ENCODE measurements at places on chromosomes 5 and 9. TPM values are rescaled to one million over a fixed set of nuclear protein-coding genes. Genes with fewer than 3 reads are reported as not detected.

Gene PTGER4
- 39.9 TPM for total RNA-seq

Gene IFNE
- not detected for total RNA-seq

Gene LCN10
- 1.1 TPM for total RNA-seq

Gene LCN12
- 0.89 TPM for total RNA-seq

Gene GABBR2
- not detected for total RNA-seq

Gene SLC36A2
- not detected for total RNA-seq

Gene PITX1
- 0.15 TPM for total RNA-seq

Gene ANKS6
- total RNA-seq: 23.2 TPM

Gene MCC
- 4.9 TPM for total RNA-seq

Gene TDRD7
- 3.3 TPM for total RNA-seq

Gene ABO
- not detected for total RNA-seq

Gene SLC36A3
- not detected for total RNA-seq

Gene FUT7
- not detected for total RNA-seq

Gene BSPRY
- total RNA-seq: 6.1 TPM

Gene FIBCD1
- total RNA-seq: not detected

Gene RAB3C
- total RNA-seq: not detected

Gene FAM221B
- total RNA-seq: not detected

Gene MARVELD2
- total RNA-seq: 0.27 TPM

Gene WNK2
- total RNA-seq: 0.31 TPM

Gene PCDHGA7
- total RNA-seq: not detected

Gene ORM2
- total RNA-seq: not detected

Gene CDHR2
- 0.50 TPM for total RNA-seq

Gene ENTREP1
- not detected for total RNA-seq

Gene PHYHD1
- total RNA-seq: not detected

Gene GRIA1
- total RNA-seq: not detected

Gene HTR1A
- total RNA-seq: not detected

Gene HNRNPK
- total RNA-seq: 890 TPM

Gene TERT
- total RNA-seq: 4.0 TPM

Gene GABRA1
- total RNA-seq: not detected

Gene FYB1
- total RNA-seq: 45.3 TPM

Gene PDE6A
- not detected for total RNA-seq

Gene PPP3R2
- total RNA-seq: not detected

Gene SLC9A3
- 2.6 TPM for total RNA-seq

Gene C9orf153
- not detected for total RNA-seq

Gene GPR150
- total RNA-seq: 0.44 TPM

Gene CNOT6
- total RNA-seq: 40.0 TPM

Gene SELENOP
- not detected for total RNA-seq

Gene DNAH5
- total RNA-seq: not detected

Gene DHFR
- total RNA-seq: 102 TPM

Gene PCA3
- not detected for total RNA-seq

Gene GLDC
- 3.1 TPM for total RNA-seq

Gene TAF11L13
- total RNA-seq: not detected

Gene CCDC187
- total RNA-seq: not detected

Gene TMEM252
- total RNA-seq: not detected

Gene CNTNAP3B
- total RNA-seq: not detected

Gene C5orf46
- not detected for total RNA-seq

Gene LRRC19
- not detected for total RNA-seq

Gene CDC42SE2
- 105 TPM for total RNA-seq

Gene OMD
- total RNA-seq: not detected

Gene SH3TC2
- total RNA-seq: not detected

Gene KCNMB1
- total RNA-seq: not detected

Gene PKN3
- total RNA-seq: 10.2 TPM

Gene PCDHGA3
- not detected for total RNA-seq

Gene TRPM3
- total RNA-seq: not detected

Gene TOPORS
- 16.8 TPM for total RNA-seq

Gene ZNF608
- total RNA-seq: not detected

Gene LRRC70
- 0.23 TPM for total RNA-seq

Gene C9orf152
- not detected for total RNA-seq
